ENCODE measurements at places on chromosomes 5 and 9.

GRCh38 chr9:92545002-92545510, 9.3 kb upstream of the ECM2 start:
- no peak for DNase-seq

DNA sequence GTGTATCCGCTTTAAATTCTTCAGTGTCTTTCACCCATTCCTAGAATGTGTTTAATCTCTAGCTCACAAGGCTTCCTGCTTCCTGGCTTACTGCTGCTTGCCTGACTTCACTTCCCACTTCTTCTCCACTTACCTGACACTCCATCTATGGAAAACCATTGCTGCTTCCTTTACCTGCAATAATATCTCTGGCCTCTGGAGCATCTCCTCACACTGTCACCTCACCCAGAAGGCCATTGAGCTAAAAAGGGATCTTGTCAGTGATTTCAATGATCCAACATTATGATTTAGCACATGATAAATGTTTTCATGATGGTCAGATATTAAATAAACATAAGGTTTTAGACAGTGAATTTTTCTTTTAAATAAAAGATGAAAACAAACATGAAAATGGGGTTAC, 281.1 kb downstream of the MRPS30 start:
- no peak for DNase-seq

DNA sequence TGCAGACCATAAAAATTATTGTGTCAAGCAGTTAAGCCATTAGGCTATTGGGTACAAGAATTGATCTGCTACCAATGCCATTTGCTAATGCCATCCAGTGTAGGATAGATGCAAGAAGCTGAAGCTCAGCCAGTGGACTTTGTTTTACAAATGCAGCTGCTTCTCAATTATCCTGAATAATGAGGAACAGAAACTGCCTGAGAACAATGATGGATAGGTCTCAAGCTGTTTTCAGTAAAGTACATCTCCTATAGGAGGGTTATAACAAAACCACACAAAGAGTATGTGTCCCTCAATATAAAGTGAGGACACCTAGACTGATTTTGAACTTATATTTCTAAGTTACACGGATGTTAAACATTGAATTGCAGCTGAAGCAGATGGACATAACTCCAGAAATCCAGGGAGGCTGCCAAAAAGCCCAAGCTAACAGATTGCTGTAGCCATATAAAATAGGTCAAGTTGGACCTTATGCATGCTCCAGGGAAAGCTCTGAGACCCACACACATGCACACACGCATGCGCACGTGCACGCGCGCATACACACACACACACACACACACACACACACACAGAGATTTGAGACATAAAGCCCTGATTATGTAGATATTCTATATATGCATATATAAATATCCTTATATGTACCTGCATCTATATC, 482.7 kb upstream of the CD180 start:
- DNase-seq, result no peak

DNA sequence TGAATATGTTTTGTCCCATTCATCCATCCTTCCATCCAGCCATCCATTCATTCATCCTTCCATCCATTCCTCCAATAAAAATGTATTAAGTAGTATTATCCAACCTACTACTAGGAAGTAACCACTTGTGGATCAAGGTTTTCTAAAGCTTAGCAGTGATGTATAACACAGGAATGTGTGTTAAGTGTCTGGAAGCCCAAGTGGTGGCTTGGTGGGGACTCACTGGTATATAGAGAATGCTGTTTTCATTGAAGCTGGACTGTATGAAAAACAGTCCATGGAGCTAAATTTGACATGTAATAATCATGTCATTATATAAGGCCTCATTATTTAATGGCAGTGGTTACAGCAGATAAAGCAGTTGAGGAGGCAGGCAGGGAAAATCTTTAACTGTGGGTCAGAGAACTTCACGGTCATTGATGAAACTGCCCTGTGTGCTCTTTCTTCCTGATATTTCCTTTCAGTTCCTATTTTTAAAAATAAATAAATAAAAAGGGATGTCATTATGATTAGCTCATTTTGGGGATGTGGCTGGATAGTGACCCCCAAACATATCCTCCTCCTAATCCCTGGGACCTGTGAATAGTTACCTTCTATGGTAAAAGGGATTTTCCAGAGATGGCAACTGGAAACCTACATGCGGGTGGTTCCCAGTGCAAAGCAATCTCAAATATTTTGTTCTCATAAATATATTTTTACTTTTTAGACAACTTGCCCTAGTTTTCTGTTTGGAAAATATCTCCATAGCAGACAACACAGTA, 82.3 kb downstream of the DAPK1 start:
- no peak for DNase-seq

- no peak for DNase-seq
Measured at GRCh38 chr5:56668996-56669395, 146.4 kb upstream of the MAP3K1 start.

DNA sequence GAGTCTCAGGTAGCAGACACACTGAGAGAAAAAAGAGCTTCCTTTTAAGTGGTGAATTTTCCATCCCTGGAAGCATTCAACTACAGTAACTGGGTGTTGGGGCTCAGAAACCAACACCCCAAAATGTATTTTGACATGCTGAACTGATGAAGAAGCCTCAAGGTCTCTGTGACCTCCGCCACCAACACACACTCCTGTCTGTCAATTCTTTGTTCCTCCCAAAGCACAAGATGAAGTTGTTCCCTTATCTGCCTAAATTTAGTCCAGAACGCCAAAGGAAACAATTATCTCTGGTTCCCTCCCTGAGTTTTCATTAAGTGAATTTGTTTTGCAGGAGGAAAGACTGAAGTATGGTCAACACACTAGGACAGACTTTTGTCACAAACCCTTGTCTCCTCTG, 1.4 kb upstream of the CDKN2AIPNL start:
- no peak for DNase-seq

DNA sequence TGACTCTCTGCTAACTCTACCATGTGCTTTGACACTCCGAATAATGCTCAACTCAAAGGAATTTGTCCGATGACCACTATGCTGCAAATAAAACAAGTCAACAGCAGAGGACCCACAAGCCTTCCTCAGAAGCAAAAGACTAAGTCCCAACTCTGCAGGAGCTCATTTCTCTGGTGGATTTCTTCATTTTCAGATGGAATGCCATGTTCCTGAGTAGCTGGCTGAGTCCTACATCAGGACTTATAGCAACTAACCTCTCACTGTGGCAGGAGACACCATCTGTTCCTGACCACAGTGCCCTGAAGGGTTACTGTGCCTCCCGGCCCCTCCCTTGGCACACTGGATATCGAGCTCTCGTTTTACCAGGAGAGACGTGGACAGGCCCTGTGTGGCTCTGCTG, 20.8 kb downstream of the LHFPL2 start:
- no peak for DNase-seq

- DNase-seq, result no peak
Measured at GRCh38 chr9:109414125-109414785, 83.9 kb downstream of the PTPN3 start.

DNA sequence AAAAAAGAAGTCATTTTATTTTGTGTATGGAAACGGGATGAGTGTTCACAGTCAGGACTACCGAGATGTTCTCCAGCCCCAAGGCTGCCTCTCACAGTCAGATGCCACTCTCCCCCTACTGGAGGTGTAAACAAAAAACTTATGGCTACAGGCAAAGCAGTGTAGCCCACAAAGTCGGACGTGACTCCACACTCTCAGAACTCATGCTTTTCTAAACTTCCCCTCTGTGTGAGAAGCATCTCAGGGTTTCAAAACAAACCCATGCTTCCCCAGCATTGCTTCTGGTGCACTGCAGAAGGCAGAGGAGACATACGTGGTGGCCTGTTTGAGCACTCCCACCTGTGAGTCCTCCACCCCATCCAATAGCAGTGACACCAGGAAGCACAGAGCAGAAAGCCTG, 580.3 kb downstream of the BNC2 start:
- DNase-seq, result no peak

Data from HL-60 (cell line).